ENCODE measurements at places on chromosomes 1 and 21. TPM values are rescaled to one million over a fixed set of nuclear protein-coding genes. Genes with fewer than 3 reads are reported as not detected.

The SUSD4 gene
- 1.6 TPM for polyA plus RNA-seq

DNA sequence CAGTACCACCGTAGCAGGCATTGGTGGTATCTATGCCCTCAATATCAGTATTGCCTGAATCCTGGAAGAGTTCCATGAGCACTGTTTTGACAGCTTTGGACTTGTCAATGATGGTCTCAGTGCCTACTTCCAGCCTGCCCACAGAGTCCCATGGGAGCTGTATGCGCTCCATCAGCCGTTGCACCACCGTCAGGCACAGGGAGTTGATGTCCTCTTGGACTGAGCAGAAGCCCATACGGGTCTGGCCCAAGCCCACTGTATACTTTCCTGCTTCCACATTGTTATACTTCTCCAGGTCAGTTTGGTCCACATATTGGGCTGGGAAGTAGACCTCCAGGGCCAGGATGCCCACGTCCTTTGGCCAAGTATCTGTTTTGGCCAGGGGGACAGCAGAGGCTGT lies 4.5 kb downstream of the HMGCS2 start:
- H3K36me3 ChIP-seq = no peaks in the 10 kb centered on the region
- H3K4me1 ChIP-seq = no peaks in the 10 kb centered on the region
- DNase-seq = no peak
- no peak overlapping the region for H3K4me3 ChIP-seq

GRCh38 chr1:200035956-200036618 lies 8.6 kb downstream of the NR5A2 start:
- peaks cover 15% of the 10 kb centered on the region for H3K4me1 ChIP-seq
- H3K27ac ChIP-seq = no peak overlapping the region
- H3K27me3 ChIP-seq = peaks cover 91% of the 10 kb centered on the region
- H3K4me3 ChIP-seq = peak overlapping the region; percentile 58

DNA sequence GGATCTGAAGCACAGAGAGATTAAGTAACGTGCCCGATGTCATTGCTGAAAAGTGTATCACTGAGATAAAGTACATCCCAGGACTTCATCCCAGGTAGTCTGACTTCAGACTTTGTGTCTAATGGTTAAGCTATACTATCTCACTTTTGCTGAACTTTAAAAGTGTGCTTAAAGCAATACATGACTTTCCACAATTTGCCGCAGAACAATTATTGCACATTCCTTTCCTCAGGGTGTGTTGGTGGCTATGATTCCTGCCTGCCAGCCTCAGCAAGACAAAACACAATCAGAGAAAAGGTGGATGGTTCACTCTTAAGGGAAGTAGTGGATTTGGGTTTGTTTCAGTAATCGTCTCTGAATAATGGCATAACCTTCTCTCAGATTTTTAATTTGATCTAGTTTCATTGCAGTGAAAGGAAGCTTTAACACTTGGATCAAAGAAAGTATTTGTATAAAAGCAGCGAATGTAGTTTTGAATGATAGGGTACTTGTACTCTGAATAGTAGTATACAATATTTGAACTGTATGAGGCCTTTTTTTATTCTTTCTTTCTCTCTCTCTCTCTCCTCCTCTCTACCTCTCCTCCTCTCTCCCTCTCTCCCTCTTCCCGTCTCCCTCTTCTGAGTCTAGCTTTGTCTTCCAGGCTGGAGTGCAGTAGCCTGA lies 47.0 kb downstream of the CNST start:
- peaks cover 21% of the 10 kb centered on the region for H3K4me1 ChIP-seq
- H3K36me3 ChIP-seq = no peaks in the 10 kb centered on the region
- DNase-seq = no peak
- no peak overlapping the region for H3K4me3 ChIP-seq
- H3K27ac ChIP-seq = peak overlapping the region; percentile 15

DNA sequence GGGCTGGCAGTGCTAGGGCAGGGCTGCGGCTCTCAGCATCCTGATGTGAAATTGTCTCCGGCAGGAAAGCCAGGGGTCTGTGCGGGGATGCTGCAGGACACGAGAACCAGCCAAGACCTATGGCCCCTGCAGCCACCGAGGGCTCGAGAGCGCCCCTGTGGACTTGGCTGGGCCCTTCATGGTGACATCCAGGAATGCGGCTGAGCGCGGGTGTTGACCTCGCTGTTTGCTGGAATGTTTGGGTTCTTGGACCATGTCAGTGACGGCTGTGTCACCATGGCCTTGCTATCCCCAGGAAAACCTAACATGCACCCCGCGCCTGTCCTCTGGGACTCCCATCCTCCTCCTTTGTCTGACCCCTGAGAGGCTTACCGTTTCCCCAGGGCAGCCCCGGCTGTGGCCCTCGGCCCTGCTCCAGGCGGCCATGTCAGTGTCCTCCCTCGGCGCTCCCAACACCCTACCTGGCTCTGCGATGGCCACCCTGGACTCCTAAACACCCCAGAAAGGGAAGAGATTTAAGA lies 14.3 kb upstream of the C1orf174 start:
- no peak for DNase-seq
- peaks cover 3% of the 10 kb centered on the region for H3K4me1 ChIP-seq
- no peaks in the 10 kb centered on the region for H3K36me3 ChIP-seq
- no peak overlapping the region for H3K4me3 ChIP-seq

The TSPAN2 gene
- polyA plus RNA-seq = 1.1 TPM
